ENCODE measurements at places on chromosomes 11 and 22.

DNA sequence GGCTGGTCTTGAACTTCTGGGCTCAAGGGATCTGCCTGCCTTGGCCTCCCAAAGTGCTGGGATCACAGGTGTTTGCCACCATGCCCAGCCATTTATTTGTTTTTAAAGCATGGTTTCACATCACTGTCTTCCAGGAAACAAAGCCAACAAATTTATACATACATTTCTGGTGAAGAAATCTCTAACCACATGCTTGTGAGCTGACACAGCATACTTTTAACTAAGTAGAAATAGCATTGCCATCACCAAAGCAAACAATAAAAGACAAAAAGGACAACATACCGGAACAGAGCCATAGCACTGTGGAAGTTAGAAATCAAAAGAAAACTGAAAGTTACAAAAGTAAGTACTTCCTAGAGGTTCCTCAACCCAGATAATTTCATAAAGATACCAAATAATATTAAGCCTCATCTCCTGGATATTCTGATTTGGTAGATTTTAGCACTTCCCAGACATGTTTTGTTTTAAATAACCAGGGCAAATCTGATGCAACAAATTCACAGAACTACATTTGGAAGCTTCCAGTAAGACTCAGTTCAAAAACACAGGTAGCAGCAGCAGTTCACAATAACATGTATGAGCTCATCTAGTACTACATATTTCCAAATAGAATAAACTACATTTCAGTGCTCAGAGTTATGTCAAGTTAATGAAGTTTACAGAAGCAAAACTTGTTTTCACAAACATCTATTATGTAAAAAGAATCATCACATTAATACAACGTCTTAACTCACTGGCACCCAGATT, 70.6 kb downstream of the RRAS2 start:
- H3K27me3 ChIP-seq = no peaks in the 10 kb centered on the region
- H3K4me3 ChIP-seq = no peak overlapping the region
- no peak for DNase-seq
- peaks cover 57% of the 10 kb centered on the region for H3K36me3 ChIP-seq
- peak overlapping the region; percentile 88 for H3K27ac ChIP-seq

DNA sequence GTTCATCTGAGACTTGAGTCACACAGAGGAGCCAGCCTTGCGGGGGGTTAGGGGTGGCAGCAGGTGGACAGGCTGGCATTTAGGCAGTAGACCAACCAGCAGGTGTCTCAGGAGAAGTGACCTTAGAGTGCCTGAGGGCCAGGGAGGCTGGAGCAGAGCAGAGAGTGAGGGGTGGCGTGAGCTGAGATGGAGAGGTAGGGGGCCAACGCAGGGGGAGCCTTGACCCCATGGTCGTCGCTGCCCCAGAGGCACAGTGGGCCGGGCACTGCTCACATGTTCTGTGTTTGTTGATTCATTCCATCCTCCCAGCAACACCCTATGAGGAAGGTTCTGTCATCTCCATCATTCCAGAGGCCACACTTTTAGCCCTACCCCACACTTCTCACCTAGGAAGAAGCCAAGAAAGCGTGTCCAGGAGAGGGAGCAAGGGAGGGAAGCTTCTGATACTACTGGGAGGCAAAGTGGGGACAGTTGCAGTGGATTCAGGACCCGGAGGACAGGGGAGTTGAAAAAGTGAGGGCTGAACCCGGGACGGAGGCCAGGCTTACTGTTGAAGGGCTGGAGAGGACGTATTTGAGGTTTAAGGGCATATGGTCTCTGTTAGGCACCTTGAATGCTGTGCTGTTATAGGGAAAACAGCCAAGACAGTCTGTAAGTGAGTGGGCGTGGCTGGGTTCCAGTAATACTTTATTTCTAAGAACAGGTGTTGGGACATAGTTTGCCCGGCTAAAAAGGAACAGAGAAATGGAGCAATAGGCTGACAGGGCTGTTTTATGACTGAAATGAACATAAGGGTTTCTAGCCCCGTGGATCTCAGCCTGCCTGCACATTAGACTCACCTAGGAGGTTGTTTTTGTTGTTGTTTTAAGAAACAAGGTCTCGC, 7.3 kb downstream of the SART1 start:
- H3K36me3 ChIP-seq = peaks cover 64% of the 10 kb centered on the region
- H3K27ac ChIP-seq = no peak overlapping the region
- H3K27me3 ChIP-seq = no peaks in the 10 kb centered on the region
- H3K4me3 ChIP-seq = no peak overlapping the region

- no peaks in the 10 kb centered on the region for H3K36me3 ChIP-seq
- no peaks in the 10 kb centered on the region for H3K4me1 ChIP-seq
- H3K4me3 ChIP-seq = no peak overlapping the region
- H3K27me3 ChIP-seq = no peaks in the 10 kb centered on the region
Measured at GRCh38 chr11:109320595-109320994, 101.4 kb upstream of the C11orf87 start.

GRCh38 chr11:133710241-133710640, 135.1 kb downstream of the SPATA19 start:
- H3K36me3 ChIP-seq = no peaks in the 10 kb centered on the region
- H3K27me3 ChIP-seq = no peaks in the 10 kb centered on the region
- no peak overlapping the region for H3K27ac ChIP-seq
- no peaks in the 10 kb centered on the region for H3K4me1 ChIP-seq

DNA sequence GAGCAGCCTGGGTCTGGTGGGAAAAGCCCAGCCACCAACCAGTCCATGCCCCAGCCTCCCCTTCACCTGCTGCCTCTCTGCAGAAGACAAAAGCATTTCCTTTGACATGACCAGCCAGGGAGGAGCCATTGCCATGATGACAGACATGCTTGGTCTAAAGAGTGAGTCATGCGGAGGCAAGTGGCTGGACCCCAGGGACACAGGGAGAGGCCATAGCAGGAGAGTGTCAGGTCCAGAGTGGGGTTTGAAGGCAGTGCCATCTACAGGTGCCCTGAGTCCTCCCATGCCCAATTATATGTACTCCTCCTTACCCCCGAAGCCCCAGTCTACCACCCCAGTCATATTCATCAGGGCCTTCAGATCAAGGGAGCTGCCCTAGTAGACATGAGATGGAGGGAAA, 67.4 kb downstream of the SCN3B start:
- H3K27me3 ChIP-seq = no peaks in the 10 kb centered on the region
- no peak for DNase-seq

GRCh38 chr22:22043296-22044078, 60.9 kb upstream of the TOP3B start:
- no peaks in the 10 kb centered on the region for H3K36me3 ChIP-seq
- no peak overlapping the region for H3K4me3 ChIP-seq

GRCh38 chr11:68177877-68178276, 35.2 kb downstream of the KMT5B start:
- DNase-seq = no peak
- peaks cover 13% of the 10 kb centered on the region for H3K36me3 ChIP-seq
- no peaks in the 10 kb centered on the region for H3K4me1 ChIP-seq
- no peak overlapping the region for H3K4me3 ChIP-seq

DNA sequence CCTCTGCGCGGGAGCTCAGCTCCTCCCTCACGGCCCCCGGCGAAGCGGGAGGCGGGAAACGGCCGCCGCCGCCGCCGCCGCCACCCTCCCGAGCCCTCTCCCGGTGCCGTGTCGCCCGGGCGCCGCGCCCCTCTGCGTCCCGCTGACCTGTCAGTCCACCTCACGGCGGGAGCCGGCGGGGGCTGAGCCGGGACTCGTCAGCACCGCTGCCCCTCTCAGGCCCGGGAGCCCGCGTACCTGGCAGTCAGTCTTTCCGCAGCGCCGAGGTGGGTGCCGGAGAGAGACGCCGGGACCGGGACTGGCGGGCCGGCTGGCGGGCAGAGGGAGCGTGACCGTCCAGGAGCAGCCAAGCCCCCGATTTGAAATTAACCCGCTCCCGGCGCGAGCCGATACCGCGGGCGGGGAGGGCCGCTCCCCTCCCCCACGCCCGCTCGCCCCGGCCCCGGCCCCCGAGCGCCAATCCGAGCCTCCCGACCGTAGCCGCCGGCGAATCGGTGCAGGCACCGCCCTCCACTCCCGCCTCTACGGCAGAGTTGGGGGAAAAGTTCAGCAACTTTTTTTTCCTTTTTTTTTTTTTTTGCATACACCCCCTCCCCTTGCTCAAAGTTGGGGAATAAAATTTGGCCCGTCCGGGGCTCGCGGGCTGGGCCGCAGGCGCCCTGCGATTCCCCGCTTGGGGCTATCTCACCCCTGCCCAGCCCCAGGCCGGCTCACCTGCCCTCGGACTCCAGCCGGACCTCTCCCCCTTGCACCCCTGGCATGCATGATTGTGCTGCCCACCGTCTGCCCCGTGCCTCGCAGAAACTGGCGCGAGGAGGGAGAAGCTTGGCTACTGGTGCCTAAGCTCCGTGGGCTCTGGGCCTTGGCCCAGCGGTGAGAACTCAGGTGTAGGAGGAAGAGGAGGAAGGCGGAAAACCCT, 774 bp upstream of the E2F8 start:
- H3K27me3 ChIP-seq = peaks cover 18% of the 10 kb centered on the region
- H3K4me1 ChIP-seq = peaks cover 45% of the 10 kb centered on the region
- peak overlapping the region; percentile 94 for H3K4me3 ChIP-seq
- H3K27ac ChIP-seq = peak overlapping the region; percentile 84
- H3K36me3 ChIP-seq = peaks cover 32% of the 10 kb centered on the region

DNA sequence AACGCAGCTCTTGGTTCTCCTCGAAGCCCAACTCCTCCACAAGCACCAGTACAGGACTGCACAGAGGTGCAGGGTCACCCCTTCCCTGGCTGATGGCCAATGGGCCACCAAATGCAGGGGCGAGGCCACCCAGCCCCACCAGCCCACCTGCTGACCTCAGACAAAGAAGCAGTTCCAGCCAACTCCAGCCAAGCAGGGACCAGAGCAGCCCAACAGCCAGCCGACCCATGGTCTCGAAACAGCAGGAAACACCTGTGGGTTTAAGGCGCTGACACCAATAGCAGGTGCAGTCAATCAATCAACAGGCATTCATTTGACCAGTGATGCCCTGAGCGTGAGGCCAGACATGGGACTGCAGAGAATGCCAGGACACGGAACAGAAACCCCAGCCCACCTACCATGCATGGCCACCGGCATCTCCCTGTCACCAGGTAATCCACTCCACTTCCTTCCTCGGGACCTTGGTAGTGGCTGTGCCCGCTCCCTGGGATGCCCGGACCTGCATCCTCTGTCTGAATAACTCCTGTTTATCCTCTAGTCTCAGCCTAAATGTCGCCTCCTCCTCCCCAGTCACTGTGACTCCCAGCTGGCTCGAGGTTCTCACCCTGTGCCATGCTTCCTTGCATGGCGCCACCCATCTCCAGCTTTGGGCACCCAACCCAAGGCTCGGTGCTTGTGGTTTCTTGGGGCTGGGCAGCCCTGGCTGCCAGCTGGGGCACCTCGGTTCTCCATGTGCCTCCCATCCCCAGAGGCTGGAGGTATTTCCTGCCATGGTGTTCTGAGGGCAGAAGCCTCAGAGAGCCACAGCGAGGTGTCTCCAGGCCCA, 1475.4 kb downstream of the BRD1 start:
- no peaks in the 10 kb centered on the region for H3K4me1 ChIP-seq
- H3K36me3 ChIP-seq = no peaks in the 10 kb centered on the region
- DNase-seq = no peak
- no peaks in the 10 kb centered on the region for H3K27me3 ChIP-seq
- H3K27ac ChIP-seq = no peak overlapping the region
- H3K4me3 ChIP-seq = no peak overlapping the region

DNA sequence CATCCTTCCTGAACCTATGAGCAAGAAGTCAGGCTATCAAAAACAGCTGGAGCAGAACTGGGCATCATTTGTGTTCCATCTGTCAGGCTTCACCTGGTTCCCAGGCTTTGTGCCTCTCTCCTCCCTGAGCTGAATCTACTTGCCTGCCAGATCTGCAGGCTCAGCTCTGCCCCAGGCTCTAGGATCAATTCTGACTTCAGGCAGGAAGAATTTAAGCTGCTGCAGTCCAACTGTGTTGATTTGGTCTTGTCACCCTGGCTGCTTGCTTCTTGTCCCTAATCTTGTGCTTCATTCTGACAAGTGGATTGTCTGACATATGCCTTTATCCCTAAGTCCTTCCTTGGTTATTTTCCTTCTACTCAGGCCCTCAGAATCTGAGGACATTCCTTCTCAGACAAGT, 31.6 kb upstream of the CADM1 start:
- H3K27me3 ChIP-seq = no peaks in the 10 kb centered on the region
- no peaks in the 10 kb centered on the region for H3K4me1 ChIP-seq
- H3K4me3 ChIP-seq = no peak overlapping the region
- no peaks in the 10 kb centered on the region for H3K36me3 ChIP-seq

GRCh38 chr11:14107050-14107430, 144.5 kb downstream of the SPON1 start:
- no peaks in the 10 kb centered on the region for H3K36me3 ChIP-seq
- H3K27me3 ChIP-seq = no peaks in the 10 kb centered on the region
- no peak for DNase-seq
- H3K4me3 ChIP-seq = no peak overlapping the region
- H3K4me1 ChIP-seq = no peaks in the 10 kb centered on the region

GRCh38 chr11:103883291-103883690, 153.1 kb upstream of the DDI1 start:
- no peaks in the 10 kb centered on the region for H3K36me3 ChIP-seq
- no peaks in the 10 kb centered on the region for H3K4me1 ChIP-seq
- no peak overlapping the region for H3K27ac ChIP-seq
- no peak for DNase-seq
- H3K27me3 ChIP-seq = no peaks in the 10 kb centered on the region
- no peak overlapping the region for H3K4me3 ChIP-seq

GRCh38 chr11:28618416-28618815, 510.2 kb downstream of the METTL15 start:
- no peak overlapping the region for H3K4me3 ChIP-seq
- no peak for DNase-seq
- no peaks in the 10 kb centered on the region for H3K4me1 ChIP-seq
- H3K36me3 ChIP-seq = no peaks in the 10 kb centered on the region
- H3K27ac ChIP-seq = no peak overlapping the region

- H3K27ac ChIP-seq = no peak overlapping the region
- no peaks in the 10 kb centered on the region for H3K36me3 ChIP-seq
Measured at GRCh38 chr11:69892237-69892985, 73.2 kb upstream of the FGF3 start.

- peak overlapping the region; percentile 99 for H3K4me3 ChIP-seq
- no peak for DNase-seq
- peak overlapping the region; percentile 87 for H3K27ac ChIP-seq
- H3K27me3 ChIP-seq = no peaks in the 10 kb centered on the region
- peaks cover 57% of the 10 kb centered on the region for H3K36me3 ChIP-seq
Measured at GRCh38 chr11:64874308-64875240, 3.8 kb downstream of the EHD1 start.

- H3K36me3 ChIP-seq = no peaks in the 10 kb centered on the region
- peaks cover 25% of the 10 kb centered on the region for H3K27me3 ChIP-seq
- H3K4me1 ChIP-seq = no peaks in the 10 kb centered on the region
- DNase-seq = peak; percentile 3
Measured at GRCh38 chr22:44360668-44361381, 48.1 kb upstream of the SHISAL1 start.

All from activated naive CD4-positive, alpha-beta T cell treated with anti-CD3 and anti-CD28 coated beads, Interleukin-2, amount 10 ng/mL, durations not matched to agents 7 days and 5 days (primary cell).